GM18507 (cell line): ENCODE measurements at places on chromosomes 6 and 20.

GRCh38 chr20:40646361-40646760 lies 42.7 kb downstream of the MAFB start:
- no peak for DNase-seq

DNA sequence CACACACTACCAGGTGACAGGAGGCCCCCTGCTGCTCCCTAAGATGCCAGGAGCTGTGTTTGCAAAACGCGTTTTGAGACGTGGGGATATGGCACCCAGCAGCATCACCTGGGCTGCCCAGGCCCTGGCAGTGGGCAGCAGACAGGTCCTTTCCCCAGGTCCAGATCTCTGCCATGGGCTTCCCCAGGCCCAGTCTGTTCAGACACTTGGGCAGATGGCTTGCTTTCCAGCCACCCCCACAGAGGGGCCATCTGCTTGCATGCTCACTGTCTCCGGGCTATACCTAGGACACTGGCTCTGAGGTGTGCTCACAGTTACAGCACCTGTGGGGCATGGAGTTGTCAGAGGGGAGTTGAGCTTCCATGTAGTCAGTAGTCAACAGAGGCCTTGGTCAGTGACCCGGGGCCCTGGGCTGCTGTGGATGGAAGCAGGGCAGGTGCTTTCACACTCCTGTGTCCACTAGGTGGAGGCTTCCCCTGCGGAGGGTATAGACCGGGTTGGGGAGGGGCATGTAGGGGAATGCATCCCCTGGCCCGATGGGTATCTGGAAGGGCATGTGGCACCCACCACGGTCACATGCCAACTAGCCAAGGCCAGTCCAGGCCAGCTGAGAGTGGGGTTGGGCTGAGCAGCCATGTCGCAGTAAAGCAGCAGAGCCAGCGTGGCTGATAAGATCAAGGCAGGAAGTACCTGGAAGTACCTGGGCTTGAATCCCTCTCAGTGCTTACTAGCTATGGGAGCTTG lies 185.4 kb upstream of the SLC24A3 start:
- no peak for DNase-seq

- no peak for DNase-seq
Observed at GRCh38 chr20:62458275-62459251, 17.2 kb downstream of the GATA5 start.

DNA sequence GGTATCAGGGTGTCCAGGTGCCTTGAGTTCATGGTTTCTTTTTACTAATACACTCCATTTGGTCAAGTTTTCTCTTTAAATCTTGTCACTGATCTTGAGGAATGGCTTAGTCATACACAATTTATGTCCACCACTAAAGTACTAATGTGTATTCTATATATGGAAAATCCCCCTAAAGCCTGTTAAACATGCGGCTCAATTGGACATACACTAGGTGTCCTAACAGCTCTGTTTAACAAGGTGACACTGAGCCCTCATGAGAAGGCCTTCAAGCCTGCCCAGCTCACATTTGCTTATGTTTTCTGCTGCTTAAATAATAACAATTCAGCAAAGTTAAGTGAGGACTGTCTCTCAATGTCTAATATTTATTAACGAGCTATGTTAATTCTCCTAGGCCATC lies 31.5 kb downstream of the PDE7B start:
- no peak for DNase-seq

DNA sequence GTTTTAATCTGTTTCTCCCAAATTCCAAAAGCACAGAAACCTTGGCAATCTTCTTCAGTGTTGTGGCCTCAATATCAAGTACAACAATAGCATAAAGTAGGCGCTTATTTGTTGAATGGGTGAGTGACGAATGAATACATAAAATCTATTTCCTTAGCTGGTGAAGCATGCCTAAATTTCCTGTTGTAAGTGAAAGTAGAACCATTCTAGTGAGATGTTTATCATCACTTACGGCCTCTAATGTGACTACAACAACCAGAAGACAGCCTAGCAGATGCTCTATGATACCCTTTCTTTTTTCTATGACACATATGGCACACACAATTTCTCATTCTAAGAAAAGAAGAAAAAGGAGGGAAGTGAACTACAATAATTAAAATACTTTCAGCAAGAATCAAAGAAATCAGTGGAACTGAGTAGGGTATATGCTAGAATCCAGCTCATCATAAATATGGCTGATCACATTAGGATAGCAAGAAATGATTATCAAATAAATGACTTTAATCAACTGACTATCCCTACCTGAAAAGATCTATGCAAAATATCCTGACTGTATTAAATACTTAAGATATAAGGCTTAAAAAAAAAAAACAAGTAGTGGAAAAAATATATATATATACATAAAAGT lies 67.4 kb downstream of the BTBD9 start:
- DNase-seq = no peak

DNA sequence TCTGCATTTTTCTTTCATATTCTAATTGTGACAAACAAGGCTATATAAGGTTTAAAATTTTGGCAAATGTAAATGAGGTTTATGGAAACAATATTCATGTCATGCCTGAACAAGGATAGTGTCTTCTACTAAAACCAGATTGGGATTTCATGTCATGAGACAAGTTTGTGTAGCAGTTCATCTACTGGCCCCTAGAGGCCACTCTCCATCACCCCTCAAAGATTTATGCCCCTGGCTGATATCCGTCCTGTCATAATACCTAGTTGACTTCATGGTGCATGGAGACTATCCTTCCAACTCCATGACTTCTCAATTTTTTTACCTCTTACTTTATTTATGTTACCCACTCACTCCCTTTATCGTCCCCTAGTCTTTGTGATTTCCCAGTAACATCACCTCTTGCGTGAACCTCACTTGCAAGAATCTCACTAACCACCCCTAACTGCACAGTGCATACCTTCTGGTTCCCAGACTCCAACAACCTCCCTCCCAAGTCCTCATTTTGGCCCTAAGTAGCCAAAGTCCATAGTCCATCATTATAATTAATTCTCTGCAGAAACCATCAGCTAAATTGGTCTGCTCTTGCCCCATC lies 179.8 kb downstream of the TASP1 start:
- peak; percentile 28 for DNase-seq

- DNase-seq = no peak
Observed at GRCh38 chr6:144776031-144776819, 491.1 kb downstream of the UTRN start.

DNA sequence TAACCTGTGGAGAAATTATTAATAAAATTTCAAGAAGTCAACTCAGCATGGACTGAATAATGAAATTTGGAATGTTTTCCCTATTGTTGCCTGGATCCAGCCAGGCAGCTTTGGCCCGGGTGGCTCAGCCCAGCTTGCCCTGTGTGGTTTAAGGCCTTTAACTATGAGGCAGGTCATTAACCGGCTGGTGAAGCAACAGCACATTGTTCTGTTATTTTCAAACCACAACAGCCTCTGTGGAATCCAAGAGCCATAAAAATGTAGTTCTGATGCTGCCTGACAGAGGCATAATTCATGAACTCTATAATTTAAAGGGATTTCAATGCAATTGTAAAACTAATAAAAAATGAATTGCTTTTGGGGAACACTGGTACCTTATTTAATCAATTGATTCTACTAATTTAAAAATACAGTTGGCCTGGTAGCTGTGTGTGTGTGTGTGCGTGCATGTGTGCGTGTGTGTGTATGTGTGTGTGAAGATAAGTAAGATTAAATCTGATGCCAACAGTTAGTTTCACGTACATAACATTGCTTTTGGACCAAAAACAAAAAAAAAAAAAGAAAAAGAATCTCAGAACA lies 117.7 kb downstream of the RPS12 start:
- no peak for DNase-seq

GRCh38 chr6:44292661-44293365 lies 20.3 kb downstream of the AARS2 start:
- no peak for DNase-seq

- no peak for DNase-seq
Observed at GRCh38 chr6:170124150-170124549, 166.7 kb downstream of the DLL1 start.

GRCh38 chr6:63268574-63268973 lies 51.2 kb downstream of the LGSN start:
- DNase-seq = no peak

GRCh38 chr6:45438849-45439406 lies 61.2 kb upstream of the SUPT3H start:
- DNase-seq = no peak

- no peak for DNase-seq
Observed at GRCh38 chr6:139961190-139961589, 586.7 kb upstream of the CITED2 start.

DNA sequence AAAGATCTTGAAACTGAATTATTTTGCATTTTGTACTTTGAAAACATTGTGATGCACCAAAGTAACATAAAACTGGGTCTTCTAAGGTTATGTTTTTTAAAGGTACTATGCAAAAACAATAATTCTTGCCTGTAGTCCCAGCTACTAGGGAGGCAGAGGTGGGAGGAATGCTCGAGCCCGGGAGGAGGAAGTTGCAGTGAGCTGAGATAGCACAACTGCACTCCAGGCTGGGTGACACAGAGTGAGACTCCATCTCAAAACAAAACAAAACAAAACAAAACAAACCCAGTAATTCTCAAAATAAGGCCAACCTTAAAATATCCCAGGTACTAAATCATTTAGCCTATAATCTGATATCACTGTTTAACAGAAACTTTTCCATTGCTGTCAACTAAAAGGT lies 269.6 kb downstream of the KHDC1L start:
- DNase-seq = no peak

DNA sequence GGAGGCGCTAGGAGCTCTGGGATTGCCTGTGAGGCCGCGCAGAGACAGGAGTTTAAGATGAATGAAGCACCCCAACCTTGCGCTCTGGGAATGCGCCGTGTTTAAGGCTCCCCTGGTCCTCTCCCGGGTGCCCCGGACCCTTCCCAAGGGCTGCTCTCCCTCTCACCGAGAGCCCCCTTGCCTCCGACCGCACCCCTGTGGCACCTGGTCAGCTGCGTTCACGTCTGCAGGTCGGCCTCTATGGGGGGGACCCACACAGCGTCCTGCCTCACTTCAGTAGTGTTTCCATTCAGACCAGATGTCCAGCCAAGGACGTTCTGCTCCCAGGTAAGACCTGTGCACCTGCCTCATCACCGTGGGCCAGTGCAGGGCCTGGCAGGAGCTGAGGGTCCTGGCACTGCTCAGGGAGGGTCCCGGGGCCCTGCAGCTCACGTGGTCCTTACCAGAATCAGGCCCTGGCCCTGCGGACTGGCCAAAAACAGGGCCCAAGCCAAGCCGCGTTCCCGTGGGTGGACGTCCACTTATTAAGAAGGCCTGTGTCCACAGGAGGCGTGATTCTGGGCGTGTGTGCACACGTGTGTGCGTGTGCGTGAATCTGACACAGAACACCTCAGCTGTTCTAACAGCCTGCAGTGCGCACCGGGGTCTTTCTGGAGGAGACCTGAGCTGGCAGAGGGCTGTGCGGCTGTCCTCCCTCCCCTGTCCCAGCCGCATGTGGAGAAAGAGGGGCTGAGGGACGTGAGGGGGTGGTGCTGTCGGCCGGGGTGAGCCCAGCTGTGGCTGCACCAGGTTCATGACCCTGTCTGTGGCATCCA lies 79.9 kb upstream of the BHLHE23 start:
- no peak for DNase-seq

GRCh38 chr6:35042031-35042815 lies 98.9 kb downstream of the TCP11 start:
- no peak for DNase-seq

DNA sequence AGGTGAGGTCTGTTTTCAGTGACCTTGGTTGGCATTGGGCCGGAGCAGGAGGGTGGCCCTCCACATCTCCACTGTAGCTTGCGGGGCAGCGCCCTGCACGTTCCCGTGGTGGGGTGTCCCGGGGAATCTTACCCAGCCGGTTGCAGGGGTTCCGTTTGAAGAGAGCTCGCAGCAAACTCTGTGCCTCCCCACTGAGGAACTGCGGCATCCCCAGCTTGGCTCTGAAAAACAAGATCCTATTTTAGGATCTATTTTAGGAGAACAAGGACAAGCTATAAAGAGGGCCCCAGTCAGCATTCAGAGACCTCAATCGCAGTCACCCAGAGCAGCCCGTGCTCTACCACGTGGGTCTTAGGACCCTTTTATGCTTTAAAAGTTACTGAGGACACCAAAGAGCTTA lies 97.8 kb downstream of the RAMACL start:
- no peak for DNase-seq

- DNase-seq = no peak
Observed at GRCh38 chr20:44222633-44223368, 12.2 kb upstream of the OSER1 start.

DNA sequence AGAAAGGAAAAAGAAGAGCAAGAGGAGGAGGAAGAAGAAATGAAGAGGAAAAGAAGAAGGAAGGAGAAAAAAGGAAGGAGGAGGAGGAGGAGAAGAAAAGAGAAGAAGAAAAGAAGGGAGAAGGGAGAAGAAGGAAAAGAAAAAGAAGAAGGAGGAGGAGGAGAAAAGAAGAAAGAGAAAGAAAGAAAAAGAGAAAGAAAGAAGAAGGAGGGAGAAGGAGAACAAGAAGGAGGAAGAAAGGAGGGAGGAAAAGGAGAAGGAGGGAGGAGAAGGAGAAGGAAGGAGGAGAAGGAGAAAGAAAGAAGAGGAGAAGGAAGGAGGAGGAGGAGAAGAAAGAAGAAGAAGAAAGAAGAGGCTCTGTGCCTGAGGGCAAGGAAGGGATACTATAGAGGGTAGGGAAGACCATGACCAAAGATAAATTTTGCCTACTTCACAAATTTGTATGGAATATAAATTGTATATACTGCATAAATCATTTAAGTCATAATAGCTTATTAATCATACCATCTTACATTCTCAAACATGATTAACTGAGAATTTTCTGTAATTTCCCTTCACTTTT lies 55.7 kb downstream of the SESN1 start:
- DNase-seq = no peak

GRCh38 chr6:3211681-3212080 lies 15.8 kb downstream of the TUBB2B start:
- DNase-seq = no peak

DNA sequence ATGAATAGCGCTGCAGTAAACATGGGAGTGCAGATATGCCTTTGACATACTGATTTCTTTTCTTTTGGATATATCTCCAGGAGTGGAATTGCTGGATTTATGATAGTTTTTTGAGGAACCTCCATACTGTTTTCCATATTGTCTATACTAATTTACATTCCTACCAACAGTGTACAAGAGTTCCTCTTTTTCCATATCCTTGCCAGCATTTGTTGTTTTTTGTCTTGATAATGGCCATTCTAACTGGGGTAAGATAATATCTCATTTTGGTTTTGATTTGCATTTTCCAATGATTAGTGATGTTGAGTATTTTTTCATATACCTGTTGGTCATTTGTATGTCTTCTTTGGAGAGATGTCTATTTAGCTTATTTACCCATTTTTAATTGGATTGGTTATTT lies 3.3 kb downstream of the SYCP2L start:
- DNase-seq = no peak

- DNase-seq = no peak
Observed at GRCh38 chr6:109105681-109106080, 10.4 kb downstream of the CEP57L1 start.
